ENCODE measurements at places on chromosomes 16 and 17.

- DNase-seq, result no peak
Measured at GRCh38 chr17:2111691-2112090, 56.8 kb downstream of the HIC1 start.

GRCh38 chr17:45334701-45335677, 18.2 kb upstream of the MAP3K14 start:
- peak; percentile 71 for DNase-seq

DNA sequence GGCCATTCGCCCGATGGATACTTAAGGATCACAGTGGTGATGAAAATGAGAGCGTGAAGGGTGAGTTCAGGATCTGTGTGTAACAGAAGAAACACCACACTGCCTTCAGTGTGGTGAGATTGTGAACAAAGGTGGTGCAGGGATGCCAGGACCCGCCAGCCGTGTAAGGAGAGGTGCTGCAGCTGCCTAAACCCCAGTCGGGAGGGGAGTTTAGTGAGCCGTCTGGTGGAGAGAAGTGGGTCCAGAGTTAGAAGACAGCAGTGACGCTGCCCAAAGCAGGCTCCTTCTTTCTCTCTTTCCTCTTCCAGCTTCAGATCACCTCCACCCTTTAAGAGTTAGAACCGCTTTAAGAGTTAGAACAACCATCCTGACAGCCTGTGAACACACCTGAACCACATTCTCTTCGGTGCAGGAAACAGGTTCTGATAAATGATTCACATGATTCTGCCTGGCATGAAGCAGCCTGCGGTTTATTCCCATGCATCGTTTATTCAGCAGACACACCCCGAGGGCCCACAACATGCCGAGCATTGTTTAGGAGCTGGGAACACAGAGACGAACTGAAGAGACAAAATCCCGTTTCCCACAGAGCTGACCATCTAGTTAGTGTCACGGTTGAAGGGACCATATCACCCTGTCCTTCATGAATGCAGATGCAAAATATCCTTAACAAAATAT, 84.0 kb upstream of the DNAH17 start:
- no peak for DNase-seq

DNA sequence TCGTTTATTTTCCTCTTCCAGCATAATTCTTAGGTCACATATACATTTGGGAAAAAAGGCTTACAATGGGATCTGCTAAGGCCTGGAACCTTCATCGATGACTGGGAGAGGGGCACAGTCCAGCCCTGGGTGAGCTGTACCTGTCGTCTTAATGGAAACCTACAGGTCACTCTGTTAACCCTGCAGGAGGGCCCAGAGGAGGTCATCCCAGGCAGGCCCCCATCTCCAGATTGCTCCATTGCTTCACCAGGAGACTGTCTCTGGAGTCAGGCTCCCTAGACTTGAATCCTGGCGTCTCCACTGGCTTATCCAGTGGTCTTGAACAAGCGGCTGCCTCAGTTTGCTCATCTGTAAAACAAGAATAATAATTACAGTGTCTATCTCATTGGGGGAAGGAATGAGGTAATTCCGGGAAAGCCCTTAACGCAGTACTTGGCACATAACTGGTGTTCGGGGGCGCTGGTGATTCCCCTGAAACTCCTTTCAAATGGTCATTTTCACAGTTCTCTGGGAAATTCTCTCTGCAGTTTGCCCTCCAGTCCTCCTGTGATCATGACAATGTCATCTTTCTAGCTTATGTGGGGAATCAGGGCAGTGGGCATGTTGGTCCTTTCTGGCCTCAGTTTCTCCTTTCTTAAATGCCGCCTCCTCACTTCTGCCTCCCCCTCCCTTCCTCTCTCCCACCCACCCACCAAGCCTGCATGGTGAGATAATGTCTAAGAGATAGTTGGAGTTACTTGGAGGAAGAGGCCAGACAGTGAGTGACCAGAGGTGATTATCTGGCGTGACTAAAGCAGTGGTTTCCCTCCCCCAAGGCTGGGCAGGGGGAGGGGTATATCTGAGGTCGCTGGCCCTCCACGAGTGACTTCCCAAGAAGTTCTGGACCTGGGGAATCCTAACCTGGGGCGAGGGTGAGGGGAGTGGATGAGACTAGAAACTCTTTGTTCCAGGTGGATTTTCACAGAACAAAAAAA, 31.3 kb upstream of the TAC4 start:
- DNase-seq, result no peak

DNA sequence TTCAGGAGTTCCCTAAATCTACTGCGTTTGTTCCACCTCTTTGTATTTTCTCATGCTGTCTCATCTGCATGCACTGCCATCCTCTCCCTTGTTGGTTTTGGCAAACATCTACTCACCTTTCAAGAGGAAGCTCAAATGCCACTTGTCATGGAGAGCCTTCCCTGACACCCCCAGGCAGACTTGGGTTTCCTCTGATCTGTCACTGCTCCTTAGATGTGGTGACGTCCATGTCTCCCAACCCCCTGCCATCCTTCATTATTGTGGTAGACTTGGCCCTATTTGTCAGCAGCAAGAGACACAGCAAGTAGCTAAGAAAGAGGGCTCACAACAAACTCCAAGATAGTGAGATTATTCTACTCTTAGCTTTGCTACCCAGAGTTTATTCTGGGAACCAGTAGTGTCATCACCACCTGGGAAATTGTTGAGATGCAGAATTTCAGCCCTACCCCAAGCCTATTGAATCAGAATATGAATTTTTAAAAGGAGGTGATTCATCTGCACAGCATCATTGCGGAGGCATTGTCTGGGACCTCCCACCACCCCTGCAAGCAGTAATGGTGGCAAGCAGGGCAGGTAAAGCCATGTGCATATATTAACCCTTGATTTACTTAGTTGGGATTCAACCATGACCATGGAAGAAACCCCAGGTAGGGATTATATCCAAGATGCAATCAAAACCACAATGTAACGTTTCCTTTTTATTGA, 248.9 kb downstream of the SHISA9 start:
- no peak for DNase-seq

- no peak for DNase-seq
Measured at GRCh38 chr17:8386841-8387240, 3.8 kb upstream of the RPL26 start.

- DNase-seq, result no peak
Measured at GRCh38 chr16:47780213-47780875, 319.2 kb downstream of the PHKB start.

- no peak for DNase-seq
Measured at GRCh38 chr17:31916491-31917064, 15.1 kb upstream of the UTP6 start.

DNA sequence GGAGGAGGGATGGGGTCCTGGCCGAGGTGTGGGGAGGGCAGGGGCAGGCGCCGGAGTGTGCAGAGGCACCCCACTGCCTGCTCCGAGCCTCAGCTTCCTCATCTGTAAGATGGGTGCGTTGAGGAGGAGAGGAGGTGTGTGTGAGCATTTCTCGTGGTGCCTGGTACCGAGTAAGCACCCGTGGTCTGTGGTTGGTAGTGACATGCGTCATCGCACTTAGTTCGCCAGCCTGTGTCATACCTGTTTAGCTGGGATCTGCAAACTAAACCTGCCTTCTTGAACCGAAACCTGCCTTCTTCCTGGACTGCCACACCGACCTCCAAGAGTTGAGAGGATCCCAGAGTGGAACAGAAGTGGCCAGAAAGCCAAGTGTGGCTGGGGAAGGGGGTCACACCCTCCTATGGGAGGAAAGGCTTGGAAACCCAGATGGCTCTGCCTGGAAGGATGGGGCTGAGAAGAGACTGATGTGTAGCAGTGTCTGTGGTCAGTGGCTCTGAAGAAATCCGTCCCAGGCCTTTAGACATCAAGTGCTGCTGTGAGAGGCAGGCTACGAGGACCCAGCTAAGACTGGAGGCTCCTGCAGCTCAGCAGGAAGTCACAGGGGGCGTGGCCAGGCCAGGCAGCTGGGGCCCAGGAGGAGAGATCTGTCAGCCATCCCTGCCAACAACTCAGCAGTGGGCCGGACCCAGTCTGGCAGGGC, 162.6 kb upstream of the PLCG2 start:
- no peak for DNase-seq

- no peak for DNase-seq
Measured at GRCh38 chr17:63843910-63844677, 1.6 kb upstream of the SMARCD2 start.

- DNase-seq, result no peak
Measured at GRCh38 chr17:69757688-69758430, 317.2 kb upstream of the KCNJ16 start.

GRCh38 chr16:68900009-68900408, 56.7 kb downstream of the TANGO6 start:
- no peak for DNase-seq

- no peak for DNase-seq
Measured at GRCh38 chr16:53840456-53840855, 136.5 kb downstream of the FTO start.

- no peak for DNase-seq
Measured at GRCh38 chr17:7046127-7046724, 2.3 kb upstream of the SLC16A11 start.

DNA sequence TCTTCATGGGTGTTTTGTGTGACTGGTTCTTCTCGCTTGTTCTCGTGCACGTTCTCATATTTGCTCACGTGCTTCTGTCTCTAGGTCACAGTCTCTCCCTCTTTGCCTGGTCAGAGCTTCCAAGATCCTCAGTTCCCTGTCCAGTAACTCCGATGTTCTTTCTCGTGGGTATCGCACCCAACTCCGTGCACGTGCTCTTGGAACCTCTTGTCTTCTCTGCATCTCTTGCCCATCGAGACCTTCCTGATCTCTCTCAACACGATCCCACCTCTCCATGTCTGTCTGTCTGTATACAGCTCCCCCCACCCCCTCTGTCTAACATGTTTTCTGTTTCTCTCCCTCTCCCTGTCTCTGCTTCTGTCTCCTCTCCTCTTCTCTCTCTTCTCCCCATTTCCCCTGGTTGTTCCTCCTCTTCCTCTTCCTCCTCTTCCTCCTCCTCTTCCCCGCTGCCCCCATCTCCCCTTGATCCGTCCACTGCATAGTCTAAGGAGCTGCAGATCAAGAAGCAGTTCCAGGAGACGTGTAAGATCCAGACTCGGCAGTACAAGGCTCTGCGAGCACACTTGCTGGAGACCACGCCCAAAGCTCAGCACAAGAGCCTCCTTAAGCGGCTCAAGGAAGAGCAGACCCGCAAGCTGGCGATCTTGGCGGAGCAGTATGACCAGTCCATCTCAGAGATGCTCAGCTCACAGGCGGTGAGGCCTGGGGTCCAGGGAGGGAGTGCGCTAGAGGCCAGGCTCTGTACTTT, 6.1 kb downstream of the HIRIP3 start:
- DNase-seq, result no peak

DNA sequence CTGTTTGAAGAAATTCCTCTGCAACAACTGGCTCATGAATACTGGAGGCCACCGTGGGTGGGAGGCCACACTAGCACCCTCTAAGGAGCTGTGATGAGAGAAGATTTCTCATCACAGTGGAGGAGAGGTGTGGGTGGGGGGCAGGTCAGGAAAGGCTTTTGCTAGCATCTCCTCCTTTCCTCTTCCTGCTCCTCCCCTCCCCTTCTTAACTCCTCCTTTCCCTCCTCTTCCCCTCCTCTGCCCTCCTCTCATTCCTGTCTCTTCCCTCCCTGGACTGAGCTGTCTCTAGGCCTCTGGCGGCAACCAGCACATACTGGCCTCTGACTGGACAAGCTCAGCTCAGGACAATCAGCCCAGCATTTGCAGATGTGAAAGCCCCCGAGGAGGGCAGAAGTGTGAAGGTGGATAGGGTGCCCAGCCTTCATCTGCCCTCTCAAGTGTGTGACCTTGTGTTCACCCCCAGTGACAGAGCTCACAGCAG, 19.0 kb upstream of the LHX1 start:
- no peak for DNase-seq

DNA sequence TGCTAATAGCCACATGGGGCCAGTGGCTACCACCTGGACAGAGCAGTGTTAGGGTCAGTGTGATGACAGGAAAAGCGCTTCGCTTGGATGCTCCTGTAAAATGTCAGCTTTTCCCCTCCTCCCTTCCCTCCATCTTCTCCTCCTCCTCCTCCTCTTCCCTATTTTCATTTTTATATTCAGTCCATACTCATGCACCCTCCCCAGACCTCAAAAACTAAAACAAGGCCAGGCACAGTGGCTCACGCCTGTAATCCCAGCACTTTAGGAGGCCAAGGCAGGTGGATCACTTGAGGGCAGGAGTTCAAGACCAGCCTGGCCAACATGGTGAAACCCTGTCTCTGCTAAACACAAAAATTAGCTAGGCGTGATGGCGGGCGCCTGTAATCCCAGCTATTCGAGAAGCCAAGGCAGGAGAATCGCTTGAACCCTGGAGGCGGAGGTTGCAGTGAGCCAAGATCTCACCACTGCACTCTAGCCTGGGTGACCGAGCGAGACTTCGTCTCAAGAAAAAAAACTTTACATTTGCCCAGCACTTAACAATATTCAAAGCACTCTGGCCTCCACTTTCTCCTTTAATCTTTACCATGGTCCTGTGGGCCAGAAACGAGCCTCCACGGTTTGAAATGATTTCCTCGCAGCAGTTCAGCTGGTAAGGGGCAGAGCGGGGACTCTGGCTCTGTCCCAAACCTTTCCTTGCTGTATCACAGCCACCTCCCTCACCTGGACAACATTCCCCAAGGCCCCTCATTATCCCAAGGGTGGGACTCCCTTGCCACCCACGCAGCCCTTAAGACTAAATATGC, 21.8 kb downstream of the ANKRD40 start:
- DNase-seq, result no peak

DNA sequence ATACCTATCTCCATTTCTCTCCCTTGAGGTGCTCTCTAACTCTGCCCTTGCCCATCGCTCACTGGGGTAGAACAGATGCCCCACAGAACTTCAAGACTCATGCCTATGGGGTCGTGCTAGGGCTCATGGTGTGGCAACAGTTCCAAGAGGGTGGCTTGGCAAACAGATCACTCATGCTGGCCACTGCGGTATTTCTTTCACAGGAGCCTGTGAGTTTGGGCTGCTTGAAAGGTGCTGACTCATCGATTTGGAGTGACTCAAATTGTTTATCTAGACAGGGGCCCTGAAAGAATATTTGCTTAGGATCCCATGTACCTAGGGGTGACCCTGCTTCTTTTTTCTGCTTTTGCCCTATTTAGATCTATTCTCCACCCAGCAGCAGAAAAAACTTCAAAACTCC, 69.9 kb downstream of the IRX5 start:
- DNase-seq, result no peak

DNA sequence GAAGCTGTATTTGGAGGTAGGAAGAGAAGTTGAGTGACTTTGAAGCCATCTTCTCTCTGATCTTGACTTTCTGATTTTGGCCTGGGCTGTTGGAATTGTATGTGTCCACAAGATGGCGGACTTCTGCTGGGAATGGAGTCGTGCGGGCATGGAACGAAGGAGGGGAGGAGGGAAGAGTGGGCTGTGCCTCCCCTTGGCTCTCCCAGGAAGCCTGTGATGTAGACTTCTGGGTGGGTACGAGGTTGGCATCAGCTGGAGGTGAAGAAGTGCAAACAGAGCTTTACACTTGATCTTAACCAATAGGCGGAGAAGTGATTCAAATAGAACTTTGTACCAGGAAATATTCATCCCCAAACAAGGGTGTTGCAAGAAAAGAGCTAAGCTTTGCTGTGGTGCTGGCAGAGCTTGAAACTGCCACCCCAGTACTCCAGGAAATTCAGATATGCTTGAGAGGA, 7.4 kb upstream of the TMEM220 start:
- DNase-seq, result peak; percentile 88

Measured in vagina (tissue), 2 donors.